Activated naive CD4-positive, alpha-beta T cell treated with anti-CD3 and anti-CD28 coated beads for 36 hours (primary cell): ENCODE measurements at places on chromosomes 7 and 10.

DNA sequence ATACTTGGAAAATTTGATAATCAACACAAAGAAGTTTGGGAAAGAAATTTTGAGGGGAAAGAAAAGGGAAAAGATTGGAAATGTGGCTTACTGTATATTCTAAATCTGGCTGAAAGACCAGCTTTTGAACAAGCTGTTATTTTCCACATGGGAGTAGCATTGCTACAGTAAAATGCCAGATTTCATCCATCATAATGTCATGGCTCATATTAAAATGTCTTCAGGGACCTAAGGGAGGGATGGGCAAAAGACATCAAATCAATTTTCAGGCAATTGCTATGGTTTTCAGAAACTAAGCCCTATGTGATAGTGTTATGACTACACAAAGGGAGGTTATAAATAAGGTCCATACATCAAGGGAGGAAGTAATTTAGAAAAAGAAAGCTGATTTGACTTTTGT, 1116.9 kb upstream of the CELF2 start:
- no peak for DNase-seq

DNA sequence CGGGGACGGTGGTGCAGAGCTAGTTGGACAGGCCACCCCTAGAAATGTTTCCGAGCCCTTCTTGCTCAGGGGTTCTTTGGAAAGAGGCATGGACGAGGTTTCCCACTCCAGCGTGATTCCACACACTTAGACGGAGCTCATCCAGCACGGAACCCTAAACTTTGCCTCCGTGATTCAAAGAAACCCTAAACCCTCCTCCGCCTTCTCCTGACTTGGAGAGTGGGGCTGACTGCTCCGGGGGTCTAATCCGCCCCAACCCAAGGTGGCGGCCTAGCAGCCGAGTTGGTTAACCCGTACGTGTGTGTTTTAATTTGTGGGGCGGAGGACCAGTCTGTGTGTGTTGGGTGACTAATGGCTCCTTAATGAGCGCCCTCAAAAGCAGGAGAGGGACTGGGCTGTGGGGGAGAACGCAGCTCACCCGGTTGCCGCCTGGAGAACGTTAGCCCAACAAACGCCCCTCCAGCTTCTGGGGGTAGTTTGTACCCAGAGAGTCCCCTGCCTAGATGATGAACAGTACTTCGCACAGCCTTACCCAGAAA, 3.8 kb downstream of the NEUROG3 start:
- DNase-seq, result no peak

DNA sequence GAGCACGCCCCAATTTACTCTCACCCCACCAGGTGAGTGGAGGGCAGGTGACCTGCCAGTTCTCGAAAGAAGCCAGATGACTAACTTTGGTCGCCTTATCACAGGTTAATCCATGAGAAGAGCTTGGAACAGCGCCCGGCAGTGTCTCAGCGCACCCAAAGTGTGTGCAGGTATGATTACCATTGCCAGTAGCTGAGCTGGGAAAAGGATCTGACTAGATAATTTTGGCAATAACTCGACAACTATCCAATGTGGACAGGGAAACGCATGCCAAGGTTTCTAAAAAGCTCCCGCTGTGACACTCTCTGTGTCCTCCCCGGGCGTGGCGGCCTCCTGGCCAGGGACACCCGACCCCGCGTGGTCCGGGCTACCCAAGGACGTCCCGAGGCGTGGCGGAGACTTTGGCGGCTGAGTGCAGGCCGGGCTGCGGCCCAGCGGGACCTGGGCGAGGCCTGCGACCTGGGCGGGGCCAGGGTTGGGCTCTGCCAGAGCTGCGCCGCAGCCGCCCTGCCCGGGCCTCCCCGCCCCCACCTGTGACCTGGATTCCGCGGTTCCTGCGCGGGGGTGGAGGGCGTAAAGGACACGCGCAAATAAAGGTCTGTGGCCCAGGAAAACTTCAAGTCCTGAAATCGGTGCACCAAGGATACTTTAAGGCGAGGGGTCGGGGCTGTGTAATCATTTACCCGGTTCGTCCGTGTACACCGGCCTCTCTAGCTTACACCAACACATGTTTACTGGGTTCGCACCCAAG, 13.7 kb upstream of the WAPL start:
- peak; percentile 34 for DNase-seq

DNA sequence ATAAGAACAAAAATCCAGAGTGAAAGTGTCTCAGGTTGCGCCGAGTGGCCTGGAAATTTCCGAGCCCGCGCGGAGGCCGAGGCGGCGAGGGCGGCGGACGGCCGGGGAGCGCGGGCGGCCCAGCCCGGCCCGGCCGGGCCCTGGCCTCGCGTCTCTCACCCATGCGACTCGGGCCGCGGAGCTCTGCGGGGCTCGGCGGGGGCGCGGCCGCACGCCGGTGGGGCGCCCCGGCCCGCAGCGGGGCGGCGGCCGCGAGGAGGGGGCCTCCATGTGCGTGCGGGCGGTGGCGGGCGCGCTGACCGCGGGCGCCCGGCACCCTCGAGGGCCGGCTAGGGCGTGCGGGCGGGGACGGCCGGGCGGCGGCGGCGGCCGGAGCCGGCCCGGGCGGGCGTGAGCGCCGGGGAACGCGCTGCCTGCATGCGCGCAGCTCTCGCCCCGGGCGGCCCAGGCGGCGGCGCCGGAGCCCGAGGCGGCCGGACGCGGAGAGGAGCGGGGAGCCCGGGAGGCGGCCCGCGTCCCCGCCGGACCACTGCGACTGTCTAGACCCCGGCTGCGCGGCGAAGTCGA, 302 bp upstream of the EN2 start:
- no peak for DNase-seq

- no peak for DNase-seq
These were observed 27.9 kb downstream of the DUSP5 start for GRCh38 chr10:110525349-110526260.

GRCh38 chr7:12757443-12757842, 70.0 kb downstream of the ARL4A start:
- DNase-seq, result no peak

DNA sequence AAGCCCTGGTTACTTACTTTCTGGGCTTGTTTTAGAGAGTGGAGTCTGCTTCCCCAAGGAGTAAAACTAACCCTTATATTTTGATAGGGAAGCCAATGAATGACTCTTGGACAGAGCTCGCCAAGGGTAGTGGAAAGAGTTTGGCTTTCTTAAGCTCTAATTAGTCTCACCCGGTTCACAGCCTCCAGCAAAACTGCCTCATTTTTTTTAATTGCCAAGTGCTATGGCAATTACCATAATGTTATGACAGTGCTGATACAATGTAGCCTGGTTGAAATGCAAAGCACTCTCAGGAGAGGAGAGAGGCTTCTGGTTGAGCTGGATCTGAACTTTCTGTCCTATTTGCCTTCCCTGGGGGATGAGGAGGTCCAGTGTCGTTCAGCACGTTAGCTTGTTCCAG, 376.1 kb upstream of the CHRM2 start:
- no peak for DNase-seq

DNA sequence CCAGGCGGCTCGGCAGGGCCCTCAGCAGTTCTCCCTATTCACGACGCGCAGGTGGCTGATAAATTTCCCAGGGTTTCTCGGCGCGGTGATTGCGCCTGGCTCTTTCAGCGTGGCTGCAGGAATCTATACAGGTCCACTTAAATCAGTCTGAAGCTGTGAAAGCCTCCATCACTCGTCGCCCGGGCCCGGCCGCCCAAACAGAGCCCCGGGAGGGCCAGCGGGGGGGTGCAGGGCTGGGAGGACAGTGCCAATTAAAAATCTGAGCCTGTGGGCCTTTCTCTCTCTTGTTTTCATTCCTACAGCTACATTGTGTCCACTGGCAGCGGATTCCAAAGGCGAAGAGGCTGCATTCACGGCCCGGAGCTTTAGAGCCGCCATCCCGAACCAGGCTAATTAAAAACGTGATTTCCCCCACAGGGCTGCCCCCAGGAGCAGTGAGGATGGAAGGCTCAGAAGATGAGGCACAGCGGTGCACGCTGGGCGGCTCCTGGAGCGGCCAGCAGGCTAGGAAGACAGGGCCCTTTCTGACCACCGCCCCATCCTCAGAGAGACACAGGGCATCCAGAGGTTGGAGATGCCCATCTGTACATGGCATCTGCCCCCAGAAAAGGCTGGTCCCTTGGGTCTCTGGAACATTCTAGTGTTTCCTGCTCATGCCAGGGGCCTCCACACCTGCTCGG, 100.7 kb downstream of the FAM53B start:
- DNase-seq, result no peak

- DNase-seq, result no peak
These were observed 90.5 kb upstream of the RSU1 start for GRCh38 chr10:16907687-16908086.

GRCh38 chr7:17546189-17546588, 247.7 kb downstream of the AHR start:
- DNase-seq, result no peak

DNA sequence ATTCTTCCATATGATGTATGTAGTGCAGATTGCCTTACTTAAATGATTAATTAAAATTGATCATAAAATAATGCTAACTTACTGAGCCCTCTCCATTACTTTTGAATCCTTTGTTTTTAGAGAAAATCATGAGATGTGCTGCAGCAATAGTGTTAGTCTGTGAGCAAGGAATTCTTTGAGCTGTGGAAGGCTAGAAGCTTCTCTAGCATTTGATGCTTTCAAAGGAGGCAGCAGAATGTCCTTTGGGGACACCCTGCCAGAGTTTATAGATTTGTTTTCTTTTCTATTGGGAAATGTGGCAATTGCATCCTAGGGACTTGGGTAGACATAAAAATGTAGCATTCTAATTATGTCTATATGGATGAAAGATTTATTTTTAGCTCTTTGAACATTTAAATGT, 284.1 kb upstream of the SMIM30 start:
- DNase-seq, result no peak

DNA sequence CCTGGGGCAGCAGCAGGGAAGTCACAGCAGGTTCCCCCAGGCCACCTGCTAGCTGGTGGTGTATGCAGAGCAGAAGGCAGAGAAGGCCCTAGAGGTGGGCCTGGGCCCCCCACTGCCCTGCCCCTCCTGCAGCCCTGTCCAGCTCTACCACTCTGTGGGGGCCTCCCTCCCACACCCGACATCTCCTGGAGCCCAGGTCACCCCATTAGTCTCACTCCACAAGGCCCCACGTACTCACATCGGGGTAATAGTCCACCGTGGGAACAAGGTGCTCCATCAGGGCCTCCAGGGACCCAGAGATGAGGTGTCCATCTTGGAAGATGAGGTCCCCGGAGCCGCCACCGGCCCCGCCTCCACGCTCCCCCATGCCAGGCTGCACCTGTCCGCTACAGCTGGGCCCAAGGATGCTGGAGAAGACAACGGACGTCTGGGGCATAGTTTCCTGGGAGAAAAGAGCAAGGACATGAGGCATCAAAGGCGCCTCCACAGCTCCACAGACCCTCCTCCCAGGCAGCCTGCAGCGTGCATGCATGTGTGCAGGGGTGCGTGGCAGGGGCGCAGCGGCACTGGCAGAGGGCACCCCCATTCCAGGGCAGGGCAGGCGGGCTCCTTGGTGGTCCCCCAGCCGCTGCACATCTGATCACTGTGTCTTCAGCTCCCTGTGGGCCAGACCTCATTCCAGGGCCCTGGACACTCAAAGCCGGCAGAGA, 61.0 kb downstream of the RASGEF1A start:
- no peak for DNase-seq

- DNase-seq, result no peak
These were observed 162.6 kb downstream of the SDK1 start for GRCh38 chr7:3463696-3464095.
